ENCODE measurements at places on chromosomes 2 and 18.

- no peak for DNase-seq
Measured at GRCh38 chr18:3422905-3423304, 27.1 kb upstream of the TGIF1 start.

GRCh38 chr2:221204699-221205098 lies 367.4 kb downstream of the EPHA4 start:
- no peak for DNase-seq

GRCh38 chr2:19349911-19350677 lies 8.3 kb downstream of the OSR1 start:
- DNase-seq, result no peak

GRCh38 chr2:190129421-190130199 lies 67.1 kb upstream of the MSTN start:
- no peak for DNase-seq

DNA sequence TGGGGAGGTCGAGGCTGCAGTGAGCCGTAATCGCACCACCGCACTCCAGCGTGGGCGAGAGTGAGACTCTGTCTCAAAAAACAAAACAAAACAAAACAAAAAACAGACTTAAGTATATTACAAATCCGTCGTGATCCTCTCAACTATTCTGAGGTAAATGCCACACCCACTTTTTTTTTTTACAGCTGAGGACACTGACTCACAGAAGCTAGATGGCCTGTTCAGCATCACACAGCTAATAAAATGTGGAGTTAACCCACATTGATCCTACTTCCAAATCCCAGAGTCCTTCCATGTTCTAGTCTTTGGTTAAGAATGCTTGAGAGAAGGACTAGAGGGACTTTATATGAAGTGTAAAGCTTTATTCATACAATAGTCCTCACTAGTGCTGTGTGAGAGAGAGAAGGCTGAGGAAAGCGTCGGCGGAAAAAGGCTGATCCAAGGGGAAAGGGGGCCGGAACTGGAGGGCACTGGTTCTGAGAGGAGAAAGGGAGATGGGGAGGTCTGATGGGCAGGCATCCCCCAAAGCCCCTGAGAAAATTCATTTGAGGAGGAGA lies 627 bp downstream of the RNF25 start:
- no peak for DNase-seq

GRCh38 chr18:50987261-50987660 lies 19.4 kb downstream of the ELAC1 start:
- no peak for DNase-seq

DNA sequence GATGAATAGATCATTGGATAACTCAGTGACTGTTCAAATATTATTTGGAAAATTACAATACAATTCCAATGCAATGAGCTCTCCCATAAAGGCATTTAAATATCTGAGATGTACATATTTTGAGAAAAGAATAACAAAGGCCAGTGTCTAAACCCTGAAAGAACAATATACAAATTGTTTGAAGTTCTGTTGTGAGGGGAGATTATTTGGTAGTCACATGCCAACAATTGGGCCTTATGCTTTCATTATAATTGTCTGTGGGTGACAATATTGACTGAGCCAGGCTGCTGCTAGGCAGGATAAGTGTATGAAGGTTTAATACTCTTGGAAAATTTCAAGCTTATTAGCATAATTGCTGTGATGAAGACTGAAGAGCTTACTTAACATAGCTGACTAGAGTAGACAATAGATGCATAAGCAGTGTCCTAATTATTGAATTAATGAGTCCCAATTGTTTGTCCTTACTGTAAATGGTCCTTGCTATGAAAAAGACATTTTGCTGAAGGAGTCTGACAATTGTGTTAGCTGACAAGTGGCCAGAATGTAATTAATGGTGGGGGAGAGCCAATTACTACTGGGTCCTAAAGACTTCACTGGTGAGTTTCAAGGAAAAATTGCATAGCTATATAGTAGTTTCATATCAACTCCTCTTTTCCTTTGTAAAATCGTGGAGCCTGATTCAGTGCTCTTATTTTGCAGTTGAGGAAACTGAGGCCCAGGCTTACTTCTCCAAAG lies 5.0 kb upstream of the SMAD2 start:
- no peak for DNase-seq

DNA sequence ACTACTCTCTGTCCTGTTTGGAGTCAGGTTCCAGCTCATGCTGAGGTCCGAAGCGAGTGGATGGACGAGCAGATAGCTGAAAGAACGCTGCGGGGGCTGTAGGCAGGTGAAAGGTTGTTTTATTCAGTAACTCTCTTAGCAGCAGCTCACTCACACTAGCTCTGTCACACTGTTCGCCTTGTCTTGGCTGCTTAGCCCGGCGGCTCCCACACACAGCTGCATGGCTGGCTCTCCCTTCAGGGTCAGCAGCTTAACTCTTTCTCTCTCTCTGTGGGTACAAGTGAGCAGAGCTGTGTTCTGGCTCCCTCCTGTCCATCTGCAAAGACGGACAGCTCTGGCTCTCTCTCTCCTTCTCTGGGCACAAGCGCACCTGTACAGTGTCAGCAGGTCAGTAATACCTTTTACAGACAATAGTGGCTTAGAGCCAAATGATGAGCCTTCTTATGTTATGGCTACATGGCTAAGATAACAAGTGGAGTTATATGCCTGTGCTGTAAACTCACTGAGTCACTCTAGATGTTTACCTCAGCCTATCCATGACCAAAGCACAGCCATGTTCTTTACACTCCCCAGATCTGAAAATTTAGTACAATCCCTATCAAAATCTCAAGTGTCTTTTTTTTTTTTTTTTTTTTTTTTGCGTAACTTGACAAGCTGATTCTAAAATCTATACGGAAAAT lies 149.3 kb downstream of the GALNT1 start:
- DNase-seq, result no peak

DNA sequence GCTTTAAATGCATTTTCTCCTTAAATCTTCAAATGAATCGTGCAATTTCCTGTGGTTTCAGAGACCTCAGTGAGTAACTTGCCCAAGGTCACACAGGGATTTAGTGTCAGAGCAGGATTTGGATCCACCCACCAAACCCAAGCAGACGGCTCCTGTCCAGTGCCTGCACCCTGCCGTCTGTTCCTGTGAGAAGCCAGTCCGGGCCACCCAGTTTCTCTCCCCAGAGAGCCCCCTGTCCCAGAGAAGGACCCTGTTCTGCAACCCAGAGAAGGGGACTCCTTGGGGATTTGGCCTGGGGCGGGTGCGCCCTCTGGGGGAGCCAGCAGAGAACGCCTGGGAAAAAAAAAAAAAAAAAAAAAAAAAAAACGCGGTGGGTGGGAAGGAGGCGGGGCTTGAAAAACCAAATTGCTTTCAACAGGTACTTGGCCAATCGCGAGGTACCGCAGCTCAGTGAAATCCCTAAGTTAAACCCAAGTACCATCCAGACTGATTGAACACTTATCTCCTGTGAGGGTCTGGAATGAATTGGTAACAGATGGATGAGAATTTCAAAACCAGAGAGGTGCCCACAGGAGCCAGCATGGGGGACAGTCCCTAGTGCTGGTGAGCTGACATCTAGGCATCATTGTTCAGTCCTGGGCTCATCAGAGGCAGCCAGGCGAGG lies 30.9 kb upstream of the REEP1 start:
- peak; percentile 65 for DNase-seq

GRCh38 chr2:85862426-85862825 lies 26.4 kb downstream of the ST3GAL5 start:
- DNase-seq, result no peak

DNA sequence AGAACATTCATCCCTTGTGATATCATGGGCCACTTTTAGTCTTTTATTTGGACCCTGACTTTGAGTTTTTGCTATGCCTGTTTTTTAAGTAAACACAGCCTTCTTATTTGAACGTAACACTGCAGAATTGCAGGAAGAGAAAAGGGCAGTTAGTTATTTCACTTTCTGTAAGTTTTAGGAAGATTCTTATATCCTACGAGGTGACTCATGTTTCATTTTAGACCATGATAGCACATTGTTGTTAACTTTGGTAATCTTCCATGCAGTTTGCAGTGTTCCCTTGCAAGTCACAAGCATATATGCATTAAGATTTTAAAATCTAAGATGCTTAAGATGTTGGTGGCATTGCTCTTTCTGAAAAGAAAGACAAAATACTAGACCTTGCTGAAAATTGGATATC lies 128.6 kb upstream of the EPC2 start:
- no peak for DNase-seq

DNA sequence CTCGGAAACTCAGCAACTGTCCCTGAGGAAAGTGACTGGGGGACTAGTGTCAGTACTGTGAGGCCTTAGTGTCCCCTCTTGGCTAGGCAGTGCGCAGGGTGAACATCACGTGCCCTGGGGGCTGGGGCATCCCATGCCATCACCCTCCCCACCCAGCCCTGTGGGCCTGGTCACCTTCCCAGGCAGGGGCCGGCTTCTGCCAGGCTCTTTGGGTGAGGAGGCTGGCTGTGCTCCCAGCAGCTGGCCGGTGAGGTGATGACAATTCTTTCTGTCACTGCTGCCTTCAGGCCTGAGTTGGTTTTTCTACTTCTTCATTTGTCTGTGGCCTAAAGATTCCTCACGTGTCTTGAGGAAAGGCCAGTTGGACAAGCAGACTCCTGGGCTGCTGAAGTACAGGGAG lies 180.8 kb downstream of the KLHL29 start:
- DNase-seq, result no peak

DNA sequence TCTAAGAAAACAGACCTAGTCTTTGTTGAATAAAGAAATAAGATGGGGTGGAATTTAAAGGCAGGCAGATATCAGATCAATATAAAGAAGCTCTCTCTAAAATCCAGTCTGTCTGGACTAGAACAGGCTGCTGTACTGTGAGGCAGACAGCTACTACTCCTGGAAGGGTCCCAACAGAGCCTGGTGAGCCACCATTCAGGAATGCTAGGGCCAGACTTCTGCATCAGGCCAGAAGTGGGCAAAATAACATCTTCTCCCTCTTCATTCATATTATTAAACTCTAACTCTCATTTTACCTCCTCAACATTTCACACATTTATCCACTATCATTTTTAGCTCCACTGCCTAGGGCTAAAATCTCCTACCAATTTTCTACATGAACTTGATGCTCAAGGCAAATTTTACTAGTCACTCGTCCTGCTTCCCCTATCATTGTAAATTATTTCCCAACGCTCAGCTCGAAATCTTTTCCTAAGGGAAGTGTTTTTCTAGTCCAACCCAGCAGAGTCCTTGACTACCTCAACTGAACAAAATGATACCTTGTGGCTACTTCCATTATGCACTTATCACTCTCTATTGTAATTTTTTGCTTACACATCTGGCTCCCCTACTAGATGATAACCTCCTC lies 45.2 kb upstream of the GLS start:
- DNase-seq, result peak; percentile 14

DNA sequence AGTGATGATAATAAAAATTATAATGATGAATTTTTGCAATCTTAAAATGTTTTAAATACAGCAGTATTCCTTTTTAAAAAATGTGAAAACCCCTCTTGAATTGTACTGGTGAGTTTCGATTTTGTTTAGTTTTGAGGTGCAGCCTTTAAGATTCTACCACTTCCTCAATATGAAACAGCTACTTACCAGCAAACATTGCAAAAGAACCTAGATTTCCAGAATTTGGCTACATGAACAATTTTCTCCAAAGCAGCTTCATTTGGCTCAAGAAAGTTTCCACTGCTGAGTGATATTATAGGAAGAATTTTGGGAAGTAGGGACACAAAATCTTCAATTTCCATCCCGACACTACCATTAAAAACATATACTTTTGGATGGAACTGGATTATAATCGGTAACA lies 12.0 kb downstream of the TCF4 start:
- no peak for DNase-seq

GRCh38 chr2:212379103-212379502 lies 159.5 kb downstream of the ERBB4 start:
- no peak for DNase-seq

DNA sequence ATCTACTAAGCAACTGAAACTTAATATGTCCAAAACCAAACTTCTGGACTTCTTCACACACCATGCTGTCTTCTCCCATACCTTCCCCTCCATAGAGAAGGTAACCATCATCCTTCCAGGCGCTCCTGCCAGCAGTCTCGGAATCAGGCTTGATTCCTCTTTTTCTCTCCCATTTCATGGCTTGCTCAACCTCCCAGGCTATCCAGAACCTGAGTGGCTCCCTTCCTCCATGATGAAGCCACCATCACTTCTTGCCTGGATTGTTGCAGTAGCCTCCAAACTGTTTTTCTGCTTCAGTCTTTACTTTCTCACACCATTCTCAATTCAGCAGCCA lies 40.1 kb upstream of the NDUFV2 start:
- DNase-seq, result no peak

- no peak for DNase-seq
Measured at GRCh38 chr2:47265751-47266231, 110.7 kb upstream of the STPG4 start.

DNA sequence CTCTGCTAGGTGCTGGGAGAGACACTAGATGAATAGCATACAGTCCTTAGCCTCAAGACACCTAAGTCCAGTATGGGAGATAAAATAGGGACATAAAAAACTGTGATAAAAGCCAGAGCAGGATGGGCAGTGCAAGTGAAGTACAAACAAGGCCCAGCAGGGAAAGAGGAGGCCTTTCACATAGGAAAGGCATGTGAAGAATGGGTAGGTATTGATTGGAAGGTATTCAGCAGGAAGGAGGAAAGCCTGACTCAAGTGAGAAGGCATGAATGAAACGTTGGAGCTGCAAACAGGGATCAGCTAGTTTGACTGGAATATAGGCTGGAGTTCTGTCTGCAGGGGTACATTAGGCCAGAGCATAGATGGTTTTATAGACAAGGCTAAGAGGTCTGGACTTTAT lies 11.0 kb upstream of the CXCR4 start:
- no peak for DNase-seq

GRCh38 chr2:160209516-160209856 lies 9.4 kb upstream of the ITGB6 start:
- no peak for DNase-seq

Data from GOT3 (cell line).